Pons (tissue), 1 donor: ENCODE measurements at places on chromosomes 2 and 18.

DNA sequence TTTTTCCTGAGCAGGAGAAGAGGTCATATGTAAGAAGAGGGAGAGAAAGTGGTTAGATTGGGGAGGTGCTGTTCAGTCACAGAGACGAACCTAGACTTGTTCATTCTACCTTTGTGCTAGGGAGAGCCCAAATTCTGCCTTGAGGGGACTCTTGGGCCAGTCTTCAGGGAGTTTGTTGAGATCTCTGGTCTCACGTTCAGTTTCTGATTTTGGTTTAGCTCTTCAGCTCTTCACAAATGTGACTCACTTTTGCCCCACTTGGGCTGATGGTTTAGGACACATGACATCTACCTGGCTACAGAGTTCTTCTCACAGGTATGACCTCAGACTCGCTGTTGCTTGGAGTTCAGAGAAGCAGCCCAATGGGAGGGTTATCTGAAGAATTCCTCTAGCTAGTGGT, 49.2 kb upstream of the DARS1 start:
- no peak for DNase-seq

DNA sequence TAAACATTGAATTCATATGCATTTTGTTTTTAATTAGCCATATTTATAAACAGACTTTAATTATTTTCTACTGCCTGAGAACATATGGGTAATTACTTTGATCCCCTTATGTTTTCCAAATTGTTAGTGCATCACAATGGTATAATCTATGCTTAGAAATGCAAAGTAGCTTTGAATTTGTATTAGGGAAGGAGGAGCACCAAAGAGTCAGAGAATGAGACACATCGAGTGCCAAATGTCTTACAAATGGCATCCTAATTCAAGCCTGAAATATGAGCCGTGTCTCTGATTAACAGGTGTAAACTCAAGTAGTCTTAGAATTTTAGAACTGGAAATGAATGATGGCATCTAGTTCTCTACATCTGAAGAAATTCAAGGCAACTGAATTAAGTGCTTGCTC, 8.7 kb upstream of the HNMT start:
- no peak for DNase-seq

DNA sequence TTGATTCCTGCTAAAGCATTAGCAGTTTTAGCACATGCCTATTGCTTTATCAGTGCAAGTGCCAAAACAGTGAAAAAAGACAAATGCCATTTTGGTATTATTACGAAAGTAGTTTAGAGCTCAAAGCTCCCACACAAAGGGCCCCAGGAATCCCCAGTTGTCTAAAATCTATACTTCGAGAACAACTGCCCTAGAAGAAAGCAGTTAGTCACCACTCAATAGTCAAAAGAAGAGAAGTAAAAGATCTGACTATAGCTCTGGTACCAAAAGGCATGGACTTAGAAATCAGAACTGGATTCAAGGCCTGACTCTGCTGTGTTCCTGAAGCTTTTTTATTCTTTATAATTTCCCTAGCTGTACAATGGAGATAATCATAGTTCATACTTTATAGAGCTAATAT, 21.8 kb downstream of the SCN3A start:
- no peak for DNase-seq

DNA sequence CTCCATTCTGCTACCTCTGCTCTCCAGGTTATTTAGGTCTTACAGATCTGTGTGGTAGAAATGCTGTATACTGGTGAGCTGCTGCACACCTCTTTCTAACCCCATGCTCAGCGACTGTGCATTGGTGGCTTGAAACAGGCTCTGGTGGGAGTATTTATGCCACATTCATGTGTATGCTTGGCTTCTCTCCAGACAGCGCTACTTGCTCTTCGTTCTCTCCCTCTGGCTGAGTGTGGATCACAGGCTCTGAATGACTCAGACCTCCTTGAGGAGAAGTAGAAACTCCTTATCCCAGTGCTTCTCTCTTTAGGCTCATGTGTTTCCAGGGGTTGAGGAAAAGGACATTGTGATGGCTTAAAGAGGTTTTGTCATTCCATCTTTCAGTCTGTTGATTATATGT, 54.9 kb downstream of the FHOD3 start:
- DNase-seq = no peak

DNA sequence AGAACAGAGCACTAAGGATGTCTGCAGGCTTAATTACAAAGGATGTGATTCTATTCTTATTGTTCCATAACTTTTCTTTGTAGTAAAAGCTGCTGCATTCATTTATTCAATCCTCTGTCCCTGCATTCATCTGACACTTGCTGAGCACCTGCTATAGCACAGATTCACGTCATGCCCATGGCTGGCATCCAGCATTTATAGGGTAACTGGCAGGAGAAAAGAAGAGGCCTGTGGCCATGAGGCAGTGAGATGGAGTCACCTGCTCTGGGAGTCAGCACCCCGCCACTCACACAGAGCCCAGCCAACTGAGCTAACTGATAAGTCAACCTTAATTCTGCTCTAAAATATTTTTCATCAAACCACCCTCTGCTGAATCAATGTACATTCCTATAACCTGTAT, 18.3 kb upstream of the CDC42EP3 start:
- DNase-seq = no peak

GRCh38 chr2:15920696-15921095, 19.7 kb upstream of the MYCN start:
- DNase-seq = no peak

GRCh38 chr2:11375689-11376027, 31.2 kb upstream of the ROCK2 start:
- DNase-seq = no peak

- DNase-seq = no peak
Measured at GRCh38 chr2:216219861-216220260, 110.7 kb downstream of the XRCC5 start.

DNA sequence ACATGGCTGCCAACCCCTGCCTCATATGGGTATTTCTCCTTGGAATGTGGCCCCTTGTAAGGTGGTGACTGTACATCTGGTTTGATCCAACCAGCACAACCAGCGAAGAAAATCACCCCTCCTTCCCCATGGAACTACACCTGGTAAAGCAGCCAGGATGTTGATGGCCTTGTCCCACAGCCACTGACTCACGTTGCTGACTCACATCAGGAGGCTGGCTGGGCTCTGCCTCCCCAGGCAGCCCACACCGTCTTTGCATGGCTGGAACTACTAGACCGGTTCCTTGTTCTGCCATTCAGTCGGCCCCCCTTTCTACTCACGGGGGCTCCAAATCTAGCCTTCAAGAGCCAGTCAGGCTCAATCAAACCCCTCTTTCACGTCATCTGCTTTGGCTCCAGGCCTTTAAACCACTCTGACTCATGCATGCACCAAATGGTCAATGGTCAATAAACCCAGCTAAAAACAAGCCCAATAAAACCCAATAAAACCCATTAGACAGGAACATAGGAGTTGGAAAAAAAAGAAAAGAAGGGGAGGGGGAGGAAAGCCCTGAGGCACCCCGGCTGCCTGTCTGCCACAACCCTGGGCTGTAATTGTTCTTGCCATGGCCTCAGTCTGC, 114.8 kb downstream of the PLB1 start:
- DNase-seq = no peak

DNA sequence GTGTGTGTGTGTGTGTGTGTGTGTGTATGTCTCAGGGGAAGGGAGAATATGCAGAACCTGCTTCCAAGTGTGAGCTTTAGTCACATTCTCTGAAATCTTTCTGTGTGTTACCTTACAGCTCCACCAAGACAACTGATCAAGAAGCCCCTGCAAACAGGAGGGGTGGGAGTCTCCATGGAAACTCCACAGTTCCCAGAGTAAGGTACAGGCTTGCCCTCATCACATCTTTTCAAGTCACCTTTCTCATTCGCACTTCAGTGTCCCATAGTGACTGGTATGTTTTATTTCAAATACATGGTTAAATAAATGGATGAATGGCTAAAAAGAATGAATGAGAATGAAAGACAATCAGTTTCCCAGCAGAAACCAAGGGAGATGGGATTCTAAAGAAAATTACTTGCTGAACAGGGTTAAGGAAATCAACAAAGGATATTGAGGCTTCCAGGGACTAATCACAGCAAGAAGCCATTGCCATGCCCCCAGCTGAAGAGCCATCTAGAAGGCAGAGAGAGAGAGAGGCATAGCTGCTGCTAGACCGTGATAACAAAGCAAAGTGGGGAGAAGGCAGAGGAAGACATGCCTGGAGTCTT, 987.2 kb upstream of the CELF4 start:
- DNase-seq = no peak

- no peak for DNase-seq
Measured at GRCh38 chr2:137157851-137158250, 392.5 kb downstream of the THSD7B start.

- DNase-seq = no peak
Measured at GRCh38 chr2:72747344-72747743, 78.5 kb downstream of the EXOC6B start.

DNA sequence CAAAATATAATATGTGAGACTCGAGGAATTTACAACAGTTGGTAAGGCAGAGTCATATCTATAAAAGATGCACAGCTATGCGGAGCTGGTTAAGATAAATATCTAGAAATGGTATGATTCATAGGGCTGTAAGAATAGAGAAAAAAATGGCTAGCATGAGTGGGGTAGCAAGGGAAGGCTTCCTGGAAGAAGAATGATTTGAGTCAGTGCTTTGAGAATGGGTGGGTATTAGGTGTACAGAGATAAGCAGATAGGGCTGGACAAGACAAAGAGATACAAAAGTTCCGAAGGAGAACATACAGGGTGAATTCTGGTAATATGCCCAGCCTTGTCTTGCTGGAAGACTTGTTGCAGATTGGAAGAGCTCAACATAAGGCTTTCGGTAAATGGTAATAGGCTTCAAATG, 291.5 kb upstream of the CCDC68 start:
- no peak for DNase-seq

- DNase-seq = no peak
Measured at GRCh38 chr2:190713471-190713870, 64.6 kb downstream of the NAB1 start.
